ENCODE measurements at places on chromosomes 7 and 10.
A peak's percentile ranks its signal among the peaks of the same experiment; 100 is the strongest.

GRCh38 chr10:113310347-113310746 is 242.5 kb upstream of the HABP2 start:
- DNase-seq, result no peak

DNA sequence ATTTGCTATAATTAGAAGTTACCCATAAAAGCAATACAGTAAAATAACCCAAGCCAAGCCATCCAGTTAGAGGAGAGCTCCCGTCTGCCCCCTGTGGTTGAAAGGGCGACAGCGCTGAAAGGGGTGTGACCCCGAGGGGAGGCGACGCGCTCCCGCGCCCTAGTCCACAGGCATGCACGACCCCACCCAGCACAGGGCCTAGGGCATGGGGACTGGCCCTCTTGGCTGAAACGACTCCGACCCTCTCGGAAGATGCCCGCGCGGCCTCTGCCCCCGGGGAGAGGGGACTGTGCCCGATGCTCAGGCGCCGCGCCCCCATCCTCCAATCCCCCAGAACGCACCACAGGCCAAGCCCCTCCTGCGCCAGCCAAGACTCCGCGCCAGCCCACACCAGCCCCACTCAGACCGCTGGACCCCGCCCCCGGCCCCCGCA is 64.0 kb downstream of the CSGALNACT2 start:
- DNase-seq, result peak; percentile 32

GRCh38 chr7:27186668-27187474 is 1.8 kb upstream of the HOXA11 start:
- DNase-seq, result no peak

DNA sequence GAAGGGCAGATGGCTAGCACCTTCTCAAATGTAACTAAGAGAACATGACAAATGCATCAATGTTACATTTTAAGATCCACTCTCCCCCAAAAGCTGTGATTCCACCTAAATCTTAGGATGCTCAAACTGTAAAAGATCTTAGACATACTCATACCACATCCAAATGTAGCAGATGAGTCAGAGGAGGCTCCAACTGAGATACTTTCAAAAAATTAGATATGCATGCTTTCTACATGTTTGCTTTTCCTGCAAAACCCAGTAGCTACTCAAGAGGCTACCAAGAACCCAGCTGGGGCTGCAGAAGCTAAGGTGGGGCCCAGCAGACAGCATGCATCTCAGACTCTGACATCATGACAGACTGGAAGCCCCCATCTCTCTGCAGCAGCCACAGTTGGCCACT is 31.4 kb upstream of the FRMD4A start:
- no peak for DNase-seq

DNA sequence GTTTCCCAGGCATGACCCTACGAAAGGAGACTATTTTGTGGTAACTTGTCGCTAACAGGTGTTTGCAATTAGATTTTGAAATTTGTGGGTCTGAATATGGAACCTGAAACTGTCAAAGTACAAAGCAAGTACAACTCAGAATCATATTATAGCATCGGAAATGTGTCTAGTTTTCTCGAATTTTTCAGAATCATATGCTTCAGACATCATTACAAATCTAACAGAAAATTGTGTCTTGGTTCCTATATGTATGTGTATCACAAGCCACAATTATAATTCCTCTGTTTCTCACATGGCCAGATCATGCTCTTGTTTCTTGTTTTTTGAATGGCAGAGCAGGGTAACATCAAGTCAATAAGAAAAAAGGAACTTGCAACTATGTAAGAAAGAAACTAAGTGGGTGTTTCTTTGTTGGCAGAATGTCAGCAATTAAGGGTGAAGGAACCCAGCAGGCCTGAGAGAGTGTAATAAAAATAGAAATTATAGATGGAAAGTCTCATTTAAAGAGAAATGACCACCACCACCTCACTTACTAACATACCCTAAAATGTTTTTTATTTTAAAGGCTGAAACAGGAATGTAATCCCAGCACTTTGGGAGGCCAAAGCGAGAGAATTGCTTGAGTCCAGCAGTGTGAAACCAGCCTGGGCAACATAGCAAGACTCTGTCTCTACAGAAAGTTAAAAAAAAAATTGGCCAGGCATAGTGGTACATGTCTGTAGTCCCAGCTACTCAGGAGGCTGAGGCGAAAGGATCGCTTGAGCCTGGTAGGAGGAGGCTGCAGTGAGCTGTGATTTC is 51.3 kb downstream of the PRTFDC1 start:
- DNase-seq, result no peak

GRCh38 chr7:55951637-55952351 is at the start of gene MRPS17:
Gene MRPS17, plus strand, starts transcription at chr7:55951877. Its CDS starts 1,319 bp downstream, at chr7:55953196.
- DNase-seq, result peak; percentile 90

DNA sequence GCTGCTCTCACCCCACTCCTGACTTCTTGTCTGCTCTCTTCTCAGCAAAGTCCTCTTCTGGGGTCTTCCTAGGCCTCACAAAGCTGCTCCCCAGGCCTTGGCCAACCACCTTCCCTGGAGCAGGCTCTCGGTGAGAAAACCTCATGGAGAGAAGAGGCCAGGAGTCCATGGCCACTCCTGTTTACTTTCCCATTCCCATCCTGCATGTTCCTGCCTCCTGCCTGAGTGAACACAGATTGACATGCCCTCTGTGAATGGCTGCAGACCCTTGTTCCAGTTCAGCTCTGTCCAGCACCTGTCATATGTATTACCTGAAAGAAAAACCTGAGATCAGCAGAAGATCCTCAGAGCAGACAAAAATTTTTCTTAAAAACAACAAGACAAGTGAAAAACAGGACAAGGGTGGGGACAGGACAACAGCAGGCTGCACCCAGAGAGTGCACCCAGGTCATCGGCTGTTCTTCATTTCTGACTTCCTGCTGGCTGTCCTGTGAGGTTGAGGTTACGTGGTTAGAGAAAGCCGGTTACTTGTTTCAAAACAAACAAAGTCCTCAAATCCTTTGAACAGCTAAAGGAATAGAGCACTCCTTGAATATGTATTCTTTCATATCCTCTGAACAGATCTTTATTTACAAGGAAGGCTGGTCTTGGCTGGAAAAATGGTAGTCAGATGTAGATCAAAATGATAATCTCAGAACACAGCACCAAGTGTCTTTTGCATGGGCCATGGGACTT is 34.0 kb upstream of the DLD start:
- DNase-seq, result no peak

- DNase-seq, result no peak
Measured at GRCh38 chr7:68776326-68776725, 821.9 kb upstream of the AUTS2 start.

DNA sequence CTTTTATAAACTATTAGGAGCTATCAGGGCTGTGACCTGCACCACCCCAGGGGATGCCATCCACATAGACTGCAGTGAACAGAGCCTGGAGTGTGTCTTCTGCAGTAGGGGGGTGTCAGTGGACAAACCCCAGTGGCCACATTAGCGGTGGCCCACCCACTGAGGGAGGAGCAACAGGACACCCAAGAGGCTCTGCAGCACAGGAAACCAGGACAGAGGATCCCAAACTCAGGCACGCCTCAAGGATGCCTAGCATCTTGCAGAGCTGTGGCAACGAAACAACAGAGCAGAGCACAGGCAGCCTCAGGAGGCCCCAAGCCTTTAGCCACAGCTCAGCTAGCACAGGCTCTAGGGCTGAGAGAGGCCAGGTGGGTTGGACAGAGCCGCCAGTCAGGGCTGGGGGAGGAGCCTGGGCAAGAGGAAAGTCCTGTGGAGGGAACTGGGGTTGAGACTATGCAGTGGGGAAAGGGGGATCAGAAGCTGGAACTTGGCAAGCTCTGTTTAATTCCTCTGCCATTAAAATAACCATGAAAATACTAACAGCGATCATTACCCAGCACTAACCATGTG is 53.8 kb downstream of the GRID1 start:
- no peak for DNase-seq

- no peak for DNase-seq
Measured at GRCh38 chr10:23325132-23325531, 19.5 kb downstream of the C10orf67 start.

GRCh38 chr10:21518641-21519396 is 6.7 kb downstream of the SKIDA1 start:
- DNase-seq, result no peak

DNA sequence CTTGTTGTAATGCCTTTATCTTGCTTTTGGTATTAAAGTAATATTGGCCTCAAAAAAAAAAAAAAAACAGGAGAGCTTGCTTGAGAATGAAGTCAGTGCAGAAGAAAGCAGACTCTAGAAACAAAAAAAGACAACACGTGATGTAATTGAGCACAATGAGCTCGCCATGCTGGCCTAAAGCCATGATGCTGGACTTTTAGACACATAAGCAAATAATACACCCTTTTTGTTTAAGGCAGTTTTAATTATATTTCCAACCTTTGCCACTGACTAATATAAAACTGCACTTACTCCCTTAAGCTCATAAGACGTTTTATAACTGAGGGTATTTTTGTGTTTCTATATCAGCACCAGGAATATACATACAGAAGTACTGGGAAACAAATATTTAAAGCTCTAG is 798.3 kb downstream of the KCNMA1 start:
- DNase-seq, result no peak

- DNase-seq, result no peak
Measured at GRCh38 chr7:2687881-2688318, at the start of gene AMZ1. Gene AMZ1, plus strand, starts transcription at chr7:2688202. Its CDS starts 12,250 bp downstream, at chr7:2700452.

DNA sequence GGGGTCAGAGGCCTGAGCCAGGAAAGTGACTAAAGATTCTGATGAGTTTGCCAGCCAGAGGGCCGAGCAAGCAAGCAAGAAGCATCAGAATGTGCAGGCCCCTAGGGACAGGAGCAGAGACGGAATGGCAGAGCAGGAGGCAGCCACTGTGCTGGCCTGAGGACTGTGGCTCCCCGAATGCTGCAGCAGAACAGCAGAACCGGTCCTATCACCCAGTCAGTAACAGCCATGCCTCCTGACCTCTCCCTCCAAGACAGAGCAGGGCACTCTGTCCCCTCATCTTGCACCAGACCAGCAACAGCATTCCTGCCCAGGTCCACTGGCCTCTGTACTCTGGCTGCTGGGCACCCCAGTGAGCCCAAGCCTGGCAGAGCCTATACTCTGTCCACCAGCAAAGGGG is 85.9 kb downstream of the ARHGAP22 start:
- no peak for DNase-seq

DNA sequence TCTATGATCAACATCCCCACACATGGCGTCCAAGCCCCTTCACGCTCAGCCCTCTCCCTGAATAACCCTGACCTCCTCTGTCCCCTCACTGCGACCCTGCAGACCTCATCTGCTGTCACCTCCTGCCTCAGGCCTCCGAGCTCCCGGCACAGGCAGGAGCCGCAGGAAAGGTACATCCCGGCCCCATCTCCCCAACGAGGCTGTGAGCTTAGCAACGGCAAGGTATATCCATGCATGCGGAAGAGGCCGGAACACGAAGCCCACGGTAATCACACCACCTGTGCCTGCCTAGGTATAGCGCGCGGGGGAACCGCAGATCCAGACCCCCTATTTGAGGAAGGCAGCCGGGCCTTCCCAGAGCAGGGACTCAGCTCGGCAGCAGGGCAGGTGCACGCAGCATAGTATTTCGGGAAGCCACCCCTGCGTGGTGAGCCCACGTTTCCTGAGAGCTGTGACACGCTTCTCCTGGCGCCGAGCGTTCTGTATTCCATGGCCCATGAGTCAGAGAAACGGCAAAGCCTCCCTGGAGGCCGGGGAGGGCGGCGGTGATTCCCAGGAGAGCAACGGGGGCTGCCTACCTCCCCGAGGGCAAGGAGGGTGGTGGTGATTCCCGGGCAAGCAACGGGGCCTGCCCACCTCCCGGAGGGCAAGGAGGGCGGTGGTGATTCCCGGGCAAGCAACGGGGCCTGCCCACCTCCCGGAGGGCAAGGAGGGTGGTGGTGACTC is 50.1 kb upstream of the DNAAF5 start:
- no peak for DNase-seq

- DNase-seq, result no peak
Measured at GRCh38 chr7:104958371-104958865, 55.6 kb upstream of the KMT2E start.

GRCh38 chr10:50384898-50385297 is 133.6 kb upstream of the ASAH2 start:
- no peak for DNase-seq

GRCh38 chr10:91589658-91590035 is 43.2 kb downstream of the PPP1R3C start:
- no peak for DNase-seq

- DNase-seq, result no peak
Measured at GRCh38 chr7:26637610-26638009, 226.8 kb downstream of the SKAP2 start.

DNA sequence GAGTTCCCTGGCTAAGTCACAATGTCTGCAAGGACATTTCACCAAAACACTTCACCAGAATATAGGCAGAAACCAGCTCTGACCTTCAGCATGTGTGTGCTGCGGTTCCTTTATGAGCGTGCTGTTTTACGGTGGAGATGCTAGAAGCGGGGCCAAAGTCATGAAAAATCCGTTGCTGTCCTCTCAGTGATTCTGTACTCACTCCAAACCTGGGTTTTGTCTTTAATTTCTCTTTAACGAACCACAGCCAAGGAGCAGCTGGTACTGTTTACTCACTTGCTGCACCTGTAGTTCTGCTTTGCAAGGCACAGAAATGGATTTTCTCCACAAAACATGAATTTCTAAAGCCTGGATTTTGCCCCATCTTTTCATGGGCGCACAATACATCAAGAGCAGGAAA is 639.9 kb downstream of the PHTF2 start:
- no peak for DNase-seq

GRCh38 chr7:31950091-31950755 is 120.0 kb downstream of the PDE1C start:
- no peak for DNase-seq
